Activated CD4-positive, alpha-beta T cell treated with anti-CD3 and anti-CD28 coated beads, Interleukin-2, amount 50 U/mL, for 24 hours (primary cell): ENCODE measurements at places on chromosomes 1 and 21.

GRCh38 chr1:179490611-179491010 is 85.1 kb downstream of the NPHS2 start:
- DNase-seq: no peak

DNA sequence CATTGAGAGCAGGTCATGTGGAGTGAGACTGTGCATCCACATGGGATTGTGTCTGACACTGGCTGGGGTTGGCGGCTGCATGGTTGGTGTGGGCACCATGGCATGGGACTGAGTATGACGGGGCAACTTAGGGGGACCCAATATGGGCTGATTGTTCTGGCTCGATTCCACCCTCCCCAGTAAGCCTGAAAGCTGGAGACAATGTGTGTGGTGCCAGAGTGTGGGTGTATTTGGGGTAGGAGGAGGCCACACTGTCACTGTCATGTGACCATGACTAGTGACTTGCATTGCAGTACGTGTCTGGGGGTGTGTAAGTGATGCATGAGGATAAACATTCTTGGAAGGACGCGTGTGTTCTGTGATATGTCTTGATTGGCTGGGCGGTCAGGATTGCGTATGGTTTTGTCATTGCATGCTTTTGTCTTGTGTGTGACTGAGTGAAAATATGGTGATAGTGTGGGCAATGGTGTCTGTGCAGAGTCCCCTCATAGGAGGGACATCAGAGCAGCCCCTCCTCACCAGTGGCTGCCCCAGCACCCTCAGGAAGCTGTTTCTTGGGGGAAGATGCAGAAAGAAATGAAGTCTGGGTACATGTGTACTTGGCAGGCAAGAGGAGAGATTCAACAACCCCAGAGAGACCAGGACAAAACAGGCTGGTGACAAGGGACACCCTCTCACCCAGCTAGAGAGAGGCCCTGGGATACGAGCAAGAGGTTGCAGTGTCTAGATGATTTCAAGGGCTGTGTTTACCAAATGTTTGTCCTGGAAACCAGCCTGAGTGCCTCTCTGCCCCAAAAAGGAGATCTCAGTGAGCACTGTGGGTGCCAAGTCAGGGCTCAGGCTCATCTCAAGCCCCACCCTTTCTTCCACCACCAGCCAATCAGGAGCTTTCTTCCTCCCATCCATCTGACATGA is 36.3 kb downstream of the SDC3 start:
- no peak for DNase-seq

DNA sequence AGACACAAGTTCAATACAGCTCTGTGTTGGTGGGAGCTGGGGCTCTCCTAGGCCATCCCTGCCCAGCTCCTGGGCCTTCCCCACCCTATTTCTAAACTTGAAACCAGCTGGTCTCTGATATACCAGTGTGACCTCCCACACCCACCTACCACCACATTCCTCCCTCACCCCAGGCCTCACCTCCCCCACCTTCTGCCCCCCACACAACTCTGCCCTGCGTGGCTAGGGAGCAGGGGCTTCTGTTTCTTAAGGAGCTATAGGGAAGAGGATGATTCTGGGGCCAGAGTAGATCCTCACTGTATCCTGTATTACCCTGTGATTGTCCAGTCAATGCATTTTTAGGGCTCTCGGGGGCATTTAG is 16.5 kb downstream of the NES start:
- no peak for DNase-seq

- DNase-seq: no peak
Observed at GRCh38 chr1:61980561-61980960, 214.1 kb upstream of the L1TD1 start.

GRCh38 chr1:162142968-162143367 is 73.5 kb downstream of the NOS1AP start:
- no peak for DNase-seq

GRCh38 chr1:228064296-228064695 is 18.2 kb upstream of the ARF1 start:
- no peak for DNase-seq

GRCh38 chr1:5857508-5858090 is 134.6 kb downstream of the NPHP4 start:
- DNase-seq: no peak

DNA sequence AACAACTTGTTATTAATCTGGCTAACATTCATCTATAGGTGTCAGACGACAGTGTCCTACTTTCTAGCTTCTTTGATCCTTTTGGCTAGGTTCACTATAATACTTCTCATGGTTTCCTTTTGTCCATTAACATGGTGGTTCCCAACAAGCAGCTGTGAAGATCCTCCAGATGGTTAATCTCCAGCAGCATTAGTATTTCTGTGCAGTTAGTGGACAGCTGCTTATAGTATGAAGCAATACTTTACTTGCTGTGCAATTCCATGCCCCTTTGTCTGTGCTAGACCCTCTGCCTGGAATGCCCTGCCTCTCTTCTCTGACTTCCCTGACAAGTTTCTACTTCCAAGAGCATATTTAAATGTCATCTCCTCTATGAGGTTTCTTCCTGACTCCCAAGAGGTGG is 41.7 kb upstream of the ARHGAP29 start:
- no peak for DNase-seq

DNA sequence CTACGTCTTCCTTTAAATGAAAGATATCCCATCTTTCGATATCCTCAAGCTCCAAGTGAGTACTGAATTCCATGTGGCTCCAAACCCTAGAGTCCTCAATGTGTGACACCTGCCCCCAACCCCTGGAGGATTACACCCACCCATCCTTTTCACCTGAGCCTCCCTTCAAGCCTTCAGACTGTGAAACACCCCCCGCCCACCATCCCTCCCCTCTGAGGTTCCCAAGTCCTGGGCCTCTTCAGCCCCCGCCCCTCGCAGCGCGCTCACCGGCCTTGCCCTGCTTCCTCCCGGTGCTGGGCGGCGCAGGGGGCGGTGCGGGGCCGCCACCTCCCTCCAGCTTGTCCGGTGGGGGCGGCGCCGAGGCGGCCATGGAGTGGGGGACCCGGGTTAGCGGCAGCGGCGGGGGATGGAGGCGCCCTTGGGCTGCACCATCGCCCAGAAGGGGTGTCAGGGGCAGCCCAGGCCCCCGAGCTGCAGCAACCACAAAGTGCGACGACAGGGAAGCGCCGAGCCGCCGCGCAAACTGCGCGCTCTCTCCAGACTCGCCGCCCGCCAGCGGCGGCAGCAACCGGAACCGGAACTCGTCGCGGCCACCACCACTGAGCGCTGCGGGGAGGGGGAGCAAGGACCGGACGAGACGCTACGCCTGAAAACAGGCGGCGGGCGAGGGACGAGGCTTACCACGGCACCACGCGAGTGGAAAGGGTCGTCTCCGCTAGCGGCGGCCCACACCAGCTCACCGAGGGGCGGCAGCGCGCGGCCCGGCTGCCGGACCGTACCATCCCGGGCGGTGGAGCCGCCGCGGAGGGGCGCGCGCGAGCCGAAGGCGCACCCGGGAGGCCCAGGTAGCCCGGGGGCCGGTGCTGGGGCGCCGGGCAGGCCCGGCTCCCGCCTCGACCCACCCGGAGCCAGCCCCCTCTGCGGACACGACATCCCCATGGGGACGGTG is at the start of gene PYGO2:
Gene PYGO2 (minus strand): TSS at position 576 of the 949 bp plus-strand sequence. CDS start 206 bp downstream, at position 370.
- peak; percentile 67 for DNase-seq

DNA sequence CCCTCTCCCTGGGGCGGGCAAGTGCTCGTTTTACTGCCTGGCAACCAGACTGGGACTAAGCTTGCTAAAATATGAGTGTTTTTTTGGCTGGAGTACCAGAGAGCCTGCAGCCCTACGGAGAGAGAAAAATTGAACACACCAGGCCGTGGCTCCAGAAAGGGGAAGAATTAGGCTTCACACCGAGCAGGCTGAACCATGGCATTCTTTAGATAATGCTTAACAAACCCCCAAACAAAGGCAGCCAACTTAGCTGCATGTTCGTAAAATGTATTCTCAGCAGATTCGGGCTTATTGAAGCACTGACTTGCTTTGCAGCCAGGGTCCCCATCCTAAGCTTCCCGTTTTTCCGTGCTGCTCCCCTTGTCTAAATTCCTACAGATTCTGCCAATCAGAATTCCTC is 76.6 kb downstream of the LMX1A start:
- DNase-seq: no peak

DNA sequence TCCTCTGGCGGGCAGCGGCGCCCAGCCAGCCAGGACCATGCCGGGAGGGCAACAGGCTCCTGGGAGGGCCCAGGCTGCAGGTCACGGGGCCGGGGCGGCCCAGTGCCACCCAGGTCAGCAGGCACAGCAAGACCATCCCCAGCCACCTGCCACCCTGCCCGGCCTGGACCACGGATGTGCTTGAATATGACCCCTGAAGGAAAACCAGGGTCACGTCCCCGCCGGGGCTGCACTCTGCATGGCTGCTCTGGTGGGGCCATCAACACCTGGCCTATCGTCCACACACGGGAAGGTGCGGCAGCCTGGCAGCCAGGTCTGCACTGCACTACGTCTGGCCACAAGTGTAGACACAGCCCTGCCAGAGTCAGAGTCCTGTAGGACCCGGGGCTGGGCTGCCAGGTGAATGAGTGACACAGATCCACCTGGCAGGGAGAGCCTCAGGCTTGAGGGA is 6.9 kb downstream of the WNT9A start:
- DNase-seq: no peak

DNA sequence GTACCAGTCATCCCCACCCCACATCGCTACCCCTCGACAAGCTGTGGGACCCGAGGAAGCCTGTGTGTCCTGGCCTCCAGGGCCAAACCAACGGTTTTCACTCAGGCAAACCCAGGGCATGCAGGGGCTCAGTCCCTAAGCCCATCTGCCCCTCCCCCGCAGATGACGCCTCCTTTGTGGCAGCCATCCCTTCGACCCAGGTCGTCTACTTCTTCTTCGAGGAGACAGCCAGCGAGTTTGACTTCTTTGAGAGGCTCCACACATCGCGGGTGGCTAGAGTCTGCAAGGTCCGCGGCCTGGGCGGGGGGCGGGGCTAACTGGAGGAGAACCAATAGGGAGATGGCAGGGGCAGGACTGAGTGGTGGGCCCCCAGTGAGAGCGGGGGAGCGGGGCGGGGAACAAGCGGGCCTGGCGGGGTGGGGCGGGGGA is 7.4 kb downstream of the SEMA4A start:
- peak; percentile 63 for DNase-seq

- DNase-seq: no peak
Observed at GRCh38 chr1:5983361-5984103, 8.7 kb downstream of the NPHP4 start.

- no peak for DNase-seq
Observed at GRCh38 chr1:68175621-68176398, 56.5 kb downstream of the WLS start.

DNA sequence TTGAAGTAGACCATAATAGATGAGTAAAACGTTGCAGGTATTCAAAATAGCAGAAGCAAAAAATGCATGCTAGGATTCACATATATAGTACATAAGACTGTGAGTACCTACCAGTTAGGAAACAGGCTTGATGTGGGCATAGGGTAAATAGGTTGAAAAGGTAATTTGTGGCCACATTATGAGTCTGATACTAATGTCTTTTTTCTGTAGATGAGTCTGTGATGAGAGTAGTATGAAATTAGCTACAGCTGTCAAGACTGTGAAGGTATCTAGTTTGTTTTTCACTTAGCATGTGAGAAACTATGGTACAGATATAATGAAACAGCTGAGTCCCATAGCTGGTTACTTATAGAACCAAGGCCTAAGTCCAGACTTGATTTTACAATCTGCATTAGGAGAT is 12.4 kb upstream of the SPATA1 start:
- no peak for DNase-seq

- no peak for DNase-seq
Observed at GRCh38 chr1:80392529-80392928, 1386.0 kb upstream of the ADGRL4 start.

DNA sequence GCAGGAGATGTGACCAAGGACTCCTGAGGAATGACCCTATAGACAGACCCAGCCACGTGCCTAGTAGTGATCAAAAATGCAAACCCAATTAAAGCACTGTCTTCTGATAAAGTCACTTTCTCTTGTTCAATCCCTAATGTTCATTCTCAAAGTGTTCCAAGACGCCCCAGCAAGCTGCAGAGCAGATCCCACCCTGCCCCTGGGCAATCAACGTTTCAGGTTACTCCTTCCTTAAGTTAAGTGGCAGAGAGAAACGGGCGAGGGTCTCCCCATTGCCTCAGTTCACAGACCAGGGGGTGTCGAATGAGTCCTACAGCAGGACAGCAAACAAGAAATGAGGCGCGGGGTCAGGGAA is 699 bp upstream of the RGS2 start:
- DNase-seq: no peak

DNA sequence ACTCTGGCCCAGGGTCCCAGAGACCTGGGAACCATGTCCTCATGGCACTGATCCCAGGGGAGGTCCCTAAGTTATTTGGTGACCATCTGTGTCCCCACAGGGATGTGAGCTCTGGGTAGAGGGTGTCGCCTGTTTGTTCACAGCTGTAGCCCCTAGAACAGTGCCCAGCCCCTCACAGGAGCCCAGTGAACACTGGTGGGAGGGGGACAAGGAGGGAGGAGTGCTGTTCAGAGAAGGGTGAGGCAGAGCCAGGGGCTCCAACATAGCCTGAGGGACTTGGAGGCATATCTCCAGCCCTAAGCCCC is 450.4 kb downstream of the MATN1 start:
- no peak for DNase-seq

- no peak for DNase-seq
Observed at GRCh38 chr21:32572574-32573420, 12.5 kb downstream of the TCP10L start.

- no peak for DNase-seq
Observed at GRCh38 chr1:85333186-85333585, 56.8 kb upstream of the BCL10 start.
